ENCODE measurements at places on chromosomes 7 and 10.

- no peak for DNase-seq
Measured at GRCh38 chr10:110562348-110562747, 5.1 kb upstream of the SMC3 start.

GRCh38 chr7:151857412-151857811, 19.5 kb downstream of the PRKAG2 start:
- DNase-seq, result no peak

DNA sequence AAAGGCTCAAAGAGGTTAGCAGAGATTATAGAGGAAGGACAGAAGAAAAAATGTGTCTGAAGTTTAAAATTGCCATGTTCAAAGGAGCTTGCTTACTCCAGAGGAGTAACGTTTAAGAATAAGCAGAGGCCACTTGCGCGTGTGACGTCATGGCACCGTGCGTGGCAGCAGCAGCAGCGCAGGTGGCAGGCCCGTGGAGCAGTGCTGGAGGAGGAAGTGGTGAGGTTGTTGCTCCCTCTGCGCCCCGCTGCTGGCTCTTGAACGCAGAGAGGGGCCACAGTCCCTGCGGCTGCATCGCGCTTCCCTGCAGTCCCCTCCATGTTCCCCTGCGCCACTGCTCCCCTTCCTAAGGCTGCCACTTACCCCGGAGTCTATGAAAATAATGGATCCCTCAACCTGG, 37.5 kb downstream of the GDI2 start:
- DNase-seq, result no peak

GRCh38 chr7:67788669-67789068, 792.0 kb downstream of the TYW1 start:
- DNase-seq, result no peak

GRCh38 chr7:4693749-4694148, 11.7 kb downstream of the FOXK1 start:
- DNase-seq, result no peak

DNA sequence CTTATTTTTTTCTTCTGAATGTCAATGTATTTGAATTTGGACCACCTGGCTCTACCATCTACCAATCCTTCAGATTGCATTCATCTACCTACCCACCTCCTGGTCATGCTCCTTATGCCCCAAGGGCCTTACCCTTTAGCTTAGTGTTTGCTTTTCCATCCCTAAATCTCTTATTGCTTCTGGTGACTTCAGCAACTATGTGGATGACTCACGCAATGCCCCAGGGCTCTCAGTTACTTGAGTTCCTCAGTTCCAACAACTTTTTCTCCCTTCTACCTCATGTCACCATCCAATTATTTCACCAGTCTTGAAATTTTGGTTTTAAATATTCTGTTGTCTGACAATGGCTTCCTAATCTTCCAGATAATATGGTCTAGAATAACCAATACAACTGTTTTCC, 118.9 kb downstream of the CFAP58 start:
- no peak for DNase-seq

Data from GM19239 (cell line).